ENCODE measurements at places on chromosomes 1 and 21. TPM values are rescaled to one million over a fixed set of nuclear protein-coding genes. Genes with fewer than 3 reads are reported as not detected.

DNA sequence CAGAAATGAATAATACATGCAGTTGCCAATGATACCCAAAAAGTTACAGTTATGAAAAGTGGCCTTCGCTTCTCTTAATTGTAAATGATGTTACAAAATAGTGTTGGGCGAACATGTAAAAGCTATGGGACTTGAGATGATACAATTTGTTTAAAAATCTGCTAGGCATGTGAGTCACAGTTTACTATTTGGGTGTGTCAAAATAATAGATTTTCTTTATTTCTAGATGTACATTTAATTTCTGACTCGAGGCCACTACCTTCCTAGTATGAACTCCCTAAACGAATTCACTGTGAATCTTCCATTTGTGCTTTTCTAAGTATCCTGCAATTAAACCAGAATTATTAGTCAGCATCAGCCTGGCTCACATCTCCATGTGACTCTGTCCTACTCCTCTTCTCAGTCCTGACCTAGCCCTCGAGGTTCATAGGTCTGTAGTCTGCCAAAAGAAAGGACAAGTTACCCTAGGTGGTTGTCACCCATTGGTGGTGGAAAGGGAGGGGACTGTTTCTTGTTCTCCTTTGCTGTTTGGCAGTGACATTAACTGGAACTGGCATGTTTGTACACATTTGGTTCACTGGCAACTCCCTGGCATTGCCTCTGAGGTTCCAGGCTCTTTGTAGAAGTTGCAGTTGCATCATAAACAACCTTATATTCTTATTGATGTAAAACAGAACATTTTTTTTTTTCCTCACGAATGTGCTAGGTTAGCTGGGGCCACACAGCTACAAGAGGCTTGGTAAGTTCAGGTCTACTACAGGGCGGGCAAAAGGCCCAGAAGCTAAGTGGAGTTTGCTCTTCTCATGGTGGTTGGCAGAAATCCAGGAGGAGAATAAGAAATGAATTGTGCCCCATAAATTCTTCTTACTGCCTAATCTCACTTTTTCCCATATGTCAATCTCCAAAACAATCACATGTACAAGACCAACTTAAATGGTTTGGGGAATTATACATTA, 746.5 kb upstream of the ADAMTS5 start:
- H3K4me1 ChIP-seq = no peaks in the 10 kb centered on the region
- no peak overlapping the region for H3K27ac ChIP-seq

GRCh38 chr21:29075706-29076466, 2.4 kb upstream of the CCT8 start:
- no peak overlapping the region for H3K4me3 ChIP-seq
- no peaks in the 10 kb centered on the region for H3K27me3 ChIP-seq
- DNase-seq = no peak
- H3K36me3 ChIP-seq = no peaks in the 10 kb centered on the region
- H3K4me1 ChIP-seq = peaks cover 17% of the 10 kb centered on the region
- H3K27ac ChIP-seq = no peak overlapping the region

Gene SLAMF9
- total RNA-seq = not detected

Gene HCRTR1
- not detected for total RNA-seq

GRCh38 chr1:75327395-75327794, 193.2 kb downstream of the LHX8 start:
- H3K4me3 ChIP-seq = no peak overlapping the region
- H3K27me3 ChIP-seq = no peaks in the 10 kb centered on the region
- no peaks in the 10 kb centered on the region for H3K36me3 ChIP-seq
- H3K27ac ChIP-seq = no peak overlapping the region

All from osteoblast (primary cell).